Activated gamma-delta T cell treated with anti-CD3 and anti-CD28 coated beads, Interleukin-2, amount 50 U/mL, for 16 hours (primary cell): ENCODE measurements at places on chromosomes 11 and 22.

DNA sequence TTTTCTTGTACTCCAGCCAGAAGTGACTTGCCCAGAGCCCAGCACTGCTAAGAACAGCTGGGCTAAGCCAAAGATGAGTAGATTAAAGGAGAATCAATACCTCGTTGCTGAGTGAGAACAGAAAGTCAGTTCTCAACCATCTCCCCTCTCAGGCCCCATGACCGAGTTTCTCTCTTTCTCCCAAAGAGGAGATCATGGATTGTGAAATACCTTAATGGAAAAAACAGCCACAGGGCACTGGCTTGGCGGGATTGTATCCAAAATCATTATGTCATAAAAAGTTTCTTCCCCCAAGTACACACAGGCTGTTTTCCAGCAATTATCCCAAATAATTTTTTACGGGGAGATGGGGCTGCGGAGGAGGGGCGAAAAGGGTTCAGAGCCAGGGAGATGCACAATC, 111.8 kb upstream of the TMEM45B start:
- DNase-seq = no peak

GRCh38 chr11:34669458-34669857, 48.6 kb downstream of the EHF start:
- DNase-seq = no peak

- DNase-seq = no peak
These were observed 3.3 kb upstream of the HEPN1 start for GRCh38 chr11:124915541-124916369.

DNA sequence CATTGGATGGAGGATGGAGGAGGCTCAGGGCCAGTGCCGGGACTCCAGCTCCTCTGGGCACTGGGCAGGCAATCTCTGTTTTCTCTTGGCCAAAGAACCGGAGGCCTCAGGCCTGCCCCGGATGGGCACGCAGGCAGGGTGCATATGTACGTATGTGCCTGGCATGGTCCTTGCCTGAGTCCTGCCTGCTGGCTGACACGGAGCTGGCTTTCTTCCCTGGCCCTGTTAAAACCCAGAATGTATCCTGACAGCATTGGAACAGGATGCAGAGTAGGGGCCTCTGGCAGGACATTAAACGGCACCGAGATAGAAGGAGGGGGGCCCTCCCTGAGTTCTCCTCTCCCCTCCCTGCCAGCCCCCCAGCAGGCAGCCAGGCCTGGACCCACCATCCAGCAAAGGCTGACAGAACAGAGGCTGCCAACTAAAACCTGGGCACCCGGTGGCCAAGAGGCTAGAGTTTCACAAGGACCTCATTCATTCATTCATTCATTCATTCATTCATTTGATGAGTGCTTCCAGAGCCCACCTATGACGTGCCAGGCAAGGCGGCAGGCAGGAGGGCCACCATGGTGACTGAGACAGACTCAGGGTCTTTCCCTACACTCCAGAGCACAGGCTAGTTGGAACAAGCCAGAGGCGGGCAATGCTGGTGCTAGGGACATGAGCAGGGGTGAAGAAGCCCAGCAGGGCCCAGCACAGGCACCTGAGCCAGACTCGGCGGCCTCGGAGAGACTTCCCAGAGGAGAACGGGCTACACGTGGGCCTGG, 28.8 kb downstream of the FLRT1 start:
- DNase-seq = no peak

GRCh38 chr11:122758339-122758738, 80.0 kb upstream of the CRTAM start:
- DNase-seq = no peak

DNA sequence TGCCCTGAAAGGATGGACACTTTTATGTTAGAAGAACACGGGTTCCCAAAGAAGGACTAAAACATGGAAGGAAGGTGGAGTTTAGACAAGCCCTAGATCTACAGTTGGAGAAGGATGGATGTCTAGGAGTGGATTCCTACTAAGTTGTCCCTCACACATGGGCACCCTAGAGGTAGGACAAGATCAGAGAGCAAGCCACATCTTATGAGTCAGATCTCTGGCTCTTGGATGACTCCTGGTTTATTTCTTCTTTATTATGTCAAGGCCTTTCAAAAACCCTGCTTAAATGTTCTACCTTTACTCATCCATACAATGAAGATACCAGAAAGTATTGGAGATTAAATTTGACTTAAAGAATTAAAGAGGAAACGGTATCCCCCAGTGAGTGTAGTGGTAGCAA, 34.4 kb downstream of the PRCP start:
- no peak for DNase-seq

DNA sequence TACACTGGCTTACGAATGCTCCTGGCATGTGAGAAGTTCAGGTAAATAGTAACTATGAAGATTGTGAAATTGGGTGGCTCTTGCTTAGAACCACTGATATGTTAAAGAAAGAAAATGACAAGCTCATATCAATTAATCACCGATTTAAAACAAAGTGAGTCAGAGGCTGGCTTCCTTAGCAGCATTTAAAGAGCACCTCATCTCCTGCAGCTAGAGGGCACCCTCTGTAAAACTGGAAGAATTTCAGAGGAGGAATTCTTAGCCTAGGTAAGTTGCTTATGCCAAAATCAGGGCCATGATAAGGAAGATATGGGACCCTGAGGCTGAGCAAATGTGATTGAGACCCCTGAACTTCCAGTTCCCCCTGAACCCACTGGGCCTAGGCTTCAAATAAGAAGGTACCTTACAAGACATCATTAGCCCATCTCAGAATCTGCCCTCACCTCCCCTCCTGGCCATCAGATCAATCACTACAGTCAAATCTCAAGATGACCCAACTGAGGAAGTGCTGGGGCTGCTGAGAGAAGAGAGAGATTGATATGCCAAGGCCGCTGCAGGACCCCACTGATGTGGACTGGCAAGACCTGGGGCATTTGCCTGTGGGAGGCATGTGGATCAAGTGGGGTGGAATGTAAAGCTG, 8.6 kb upstream of the CD3E start:
- no peak for DNase-seq

DNA sequence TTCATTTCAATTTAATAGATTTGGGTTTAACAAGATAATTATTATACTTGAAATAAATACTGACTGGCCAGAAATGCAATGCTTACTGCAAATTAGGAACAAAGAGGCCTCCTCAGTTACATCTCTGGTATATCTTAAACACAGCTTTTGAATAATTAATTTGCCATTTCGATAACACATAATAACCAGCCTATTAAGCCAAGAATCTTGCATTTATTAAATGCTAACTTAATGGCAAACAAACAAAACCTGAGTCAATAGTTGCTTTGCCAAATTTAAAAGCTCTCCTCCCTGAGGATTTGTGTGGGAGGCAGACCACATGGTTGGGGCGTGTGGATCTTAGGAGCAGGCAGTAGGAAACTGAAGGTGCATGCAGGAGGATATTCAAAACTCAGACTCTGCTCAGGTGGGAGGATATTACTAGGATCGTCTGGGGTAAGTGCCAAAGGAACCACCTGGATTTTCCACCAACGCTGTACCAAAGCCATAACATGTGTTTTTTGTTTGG, 17.9 kb upstream of the FJX1 start:
- no peak for DNase-seq

DNA sequence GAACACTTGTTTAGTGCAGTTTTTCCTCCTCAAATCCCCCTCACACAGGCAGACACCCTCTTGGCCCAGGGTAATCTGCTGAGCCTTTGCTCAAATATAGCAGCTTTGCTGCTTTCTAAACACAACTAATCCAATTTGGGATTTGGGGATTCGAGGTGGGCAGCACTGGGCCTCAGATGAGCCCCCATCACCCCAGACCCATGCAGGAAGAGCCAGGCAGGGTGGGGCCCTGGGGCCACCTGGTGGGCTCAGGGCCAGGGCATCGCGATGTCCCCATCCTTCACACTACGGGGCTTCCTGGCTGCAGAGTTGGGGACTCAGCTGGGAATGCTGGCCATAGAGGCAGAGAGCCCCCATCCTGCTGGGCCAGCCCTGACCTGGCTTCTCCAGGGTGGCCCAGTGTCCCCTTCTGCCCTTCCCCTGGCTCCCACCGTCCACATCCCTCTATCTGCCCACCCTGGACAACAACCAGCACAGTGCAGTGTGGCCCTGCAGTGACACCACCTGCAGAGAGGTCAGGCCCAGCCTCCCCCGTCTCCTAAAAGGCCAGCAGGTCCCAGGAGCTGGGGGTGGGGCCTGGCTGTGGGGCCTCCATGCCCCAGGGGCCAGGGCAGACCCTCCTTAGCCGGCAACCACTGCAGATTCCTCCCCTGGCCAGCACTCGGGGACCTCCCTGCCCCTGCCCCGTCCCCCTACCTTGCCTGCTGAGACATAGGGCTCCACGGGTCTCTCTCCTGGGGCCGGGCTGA, 56.6 kb upstream of the CCDC188 start:
- no peak for DNase-seq

GRCh38 chr11:78295991-78296930, 107.5 kb downstream of the USP35 start:
- no peak for DNase-seq

DNA sequence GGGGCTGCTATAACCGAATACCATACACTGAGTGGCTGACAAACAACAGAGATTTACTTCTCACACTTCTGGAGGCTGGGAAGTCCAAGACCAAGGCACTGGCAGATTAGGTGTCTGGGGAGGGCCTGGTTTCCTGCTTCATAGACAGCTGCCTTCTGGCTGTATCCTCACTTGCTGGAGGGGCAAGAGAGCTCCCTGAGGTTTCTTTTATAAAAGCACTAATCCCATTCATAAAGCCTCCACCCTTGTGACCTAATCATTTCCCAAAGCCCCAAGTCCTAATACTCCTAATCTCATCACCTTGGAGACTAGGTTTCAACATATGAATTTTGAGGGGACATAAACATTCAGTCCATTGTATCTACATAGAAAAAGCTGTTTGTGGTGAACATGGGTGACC, 131.8 kb downstream of the KIRREL3 start:
- no peak for DNase-seq

DNA sequence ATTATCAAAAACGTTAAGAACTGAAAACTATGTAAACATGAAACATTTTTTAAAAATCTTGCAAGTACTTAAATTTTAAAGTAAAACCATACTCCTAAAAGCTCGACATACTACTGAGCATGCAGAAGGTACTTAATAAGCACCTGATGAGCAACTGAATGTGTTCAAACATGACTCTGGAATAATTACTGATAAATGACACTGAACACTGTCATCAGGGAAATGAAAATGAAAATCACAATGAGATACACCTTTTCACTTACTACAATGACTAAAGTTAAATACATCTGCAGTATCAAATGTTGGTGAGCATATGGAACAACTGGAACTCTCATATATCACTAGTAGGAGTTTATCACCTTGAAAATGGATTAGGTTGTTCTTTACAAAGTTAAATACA, 65.2 kb downstream of the PICALM start:
- no peak for DNase-seq

- DNase-seq = no peak
These were observed 16.4 kb downstream of the PRR5 start for GRCh38 chr22:44718418-44718817.

DNA sequence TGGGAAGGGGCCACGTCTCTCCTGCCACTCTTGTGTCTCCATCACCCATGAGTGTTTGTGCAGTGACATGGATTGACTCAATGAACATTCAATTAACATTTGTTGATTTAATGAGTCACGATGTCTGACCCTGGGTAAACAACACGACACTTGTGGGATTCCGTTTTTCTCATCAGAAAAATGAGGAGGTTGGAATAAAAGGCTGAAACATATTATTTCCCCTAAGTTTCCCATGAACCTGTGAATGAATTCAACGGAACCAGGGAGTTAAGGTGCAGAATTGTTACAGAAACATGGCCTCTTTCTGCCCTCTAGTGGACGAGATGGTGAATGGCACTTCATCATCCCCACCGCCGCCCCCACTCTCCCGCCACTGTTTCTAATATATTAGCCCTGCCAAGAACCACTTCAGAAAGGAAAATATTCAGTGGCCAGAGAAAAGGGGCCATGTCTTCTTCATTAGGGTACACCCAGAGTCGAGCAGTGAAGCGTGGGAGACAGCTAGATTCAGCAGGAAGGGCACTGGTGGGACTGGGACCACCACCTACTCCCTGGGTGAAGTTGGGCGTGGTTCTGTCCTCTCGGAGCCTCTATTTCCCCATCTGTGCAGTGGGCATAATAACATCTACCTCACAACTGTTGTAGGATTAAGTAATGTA, 46.3 kb upstream of the SYT13 start:
- DNase-seq = no peak

DNA sequence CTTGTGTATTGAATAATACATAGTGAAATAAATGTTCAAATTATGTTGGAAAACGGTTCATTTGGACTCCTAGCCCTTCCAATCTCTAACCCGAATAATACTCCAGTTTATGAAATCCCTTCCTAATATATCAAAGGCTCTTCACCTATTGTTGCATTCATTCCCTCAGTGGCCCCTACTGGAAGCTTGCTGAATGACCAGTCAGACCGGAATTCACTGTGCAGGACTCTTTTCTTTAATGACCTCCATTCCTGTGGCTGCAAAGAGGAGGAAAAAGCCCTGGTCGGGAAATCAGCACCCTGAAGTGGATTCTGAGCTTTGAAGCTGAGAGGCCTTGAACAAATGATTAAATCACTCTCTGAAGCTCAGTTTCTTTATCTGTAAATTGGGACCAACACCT, 19.1 kb upstream of the RCN1 start:
- no peak for DNase-seq

- DNase-seq = no peak
These were observed 79.5 kb downstream of the ST3GAL4 start for GRCh38 chr11:126434950-126435335.

GRCh38 chr11:47711816-47712215, 3.4 kb downstream of the AGBL2 start:
- DNase-seq = no peak

DNA sequence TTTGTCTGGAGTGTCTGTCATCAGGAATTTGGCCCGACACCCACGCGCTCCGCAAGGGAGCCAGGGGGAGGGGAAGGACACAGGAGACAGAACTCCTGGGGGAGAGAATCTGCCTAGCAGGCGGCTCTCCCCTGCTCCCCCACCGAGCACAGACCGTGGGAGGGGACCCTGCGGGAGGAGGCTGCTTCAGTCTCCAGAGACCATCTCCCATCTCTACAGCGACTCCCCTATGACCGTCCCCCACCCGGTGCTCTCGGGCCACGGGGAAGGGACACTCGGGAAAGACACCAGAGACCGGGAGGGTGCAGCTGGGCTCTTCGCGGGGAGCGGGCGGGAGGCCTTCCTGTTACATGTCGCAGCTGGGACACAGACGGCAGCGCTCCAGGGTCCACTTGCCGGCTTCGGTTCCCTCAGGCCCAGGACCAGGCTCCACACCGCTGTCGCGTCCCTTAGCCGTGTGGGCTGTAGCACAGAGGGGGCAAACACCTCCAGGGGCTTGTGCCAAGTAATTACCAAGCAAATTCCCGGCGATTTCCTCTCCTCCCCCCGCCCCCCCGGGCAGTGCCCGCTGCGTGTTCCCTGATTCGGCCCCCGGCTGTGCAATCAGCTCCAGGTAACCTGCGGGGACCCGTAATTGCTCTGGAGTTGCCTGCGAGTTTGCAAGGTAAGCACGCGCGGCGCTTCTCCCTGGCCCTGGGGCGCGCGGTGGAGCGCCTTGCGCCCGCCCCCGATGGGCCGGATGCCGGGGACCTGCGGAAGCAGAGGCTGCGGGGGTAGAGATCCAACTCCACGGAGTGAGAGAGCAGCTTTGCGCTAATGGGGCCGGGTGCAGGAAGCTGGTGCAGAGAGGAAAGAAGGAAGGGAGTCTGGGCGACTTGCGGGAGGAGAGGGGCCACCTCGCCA, 155.1 kb upstream of the CADM1 start:
- DNase-seq = no peak

- DNase-seq = no peak
These were observed 16.3 kb upstream of the RBMXL2 start for GRCh38 chr11:7072401-7073028.
